Stimulated activated CD4-positive, alpha-beta T cell treated with anti-CD3 and anti-CD28 coated beads, Interleukin-12 subunit alpha, Interleukin-12 subunit beta, amount 100 ng/mL, for 48 hours (primary cell): ENCODE measurements at places on chromosomes 4 and X.

GRCh38 chrX:38205039-38205438, 15.6 kb downstream of the SRPX start:
- no peak for DNase-seq

DNA sequence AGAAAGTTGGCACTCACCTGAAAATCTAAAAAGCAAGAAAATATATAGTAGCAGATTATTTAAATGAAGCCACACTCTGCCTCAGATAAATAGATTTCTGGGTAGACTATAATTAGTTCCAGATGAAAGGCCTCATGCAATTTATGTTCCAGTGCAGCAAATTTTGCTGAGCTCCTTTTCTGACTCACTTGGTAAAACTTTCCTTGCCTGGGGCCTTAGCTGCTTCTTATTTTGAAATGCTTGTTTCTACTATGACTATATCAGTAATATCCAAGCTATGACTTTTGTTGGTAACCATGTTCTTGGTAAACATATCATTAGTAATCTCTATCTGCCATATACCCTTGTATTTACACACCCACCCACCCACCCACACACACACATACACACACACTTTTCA, 961.8 kb downstream of the SH3BGRL start:
- no peak for DNase-seq

- no peak for DNase-seq
These were observed 23.1 kb downstream of the COL4A6 start for GRCh38 chrX:108415146-108415545.

DNA sequence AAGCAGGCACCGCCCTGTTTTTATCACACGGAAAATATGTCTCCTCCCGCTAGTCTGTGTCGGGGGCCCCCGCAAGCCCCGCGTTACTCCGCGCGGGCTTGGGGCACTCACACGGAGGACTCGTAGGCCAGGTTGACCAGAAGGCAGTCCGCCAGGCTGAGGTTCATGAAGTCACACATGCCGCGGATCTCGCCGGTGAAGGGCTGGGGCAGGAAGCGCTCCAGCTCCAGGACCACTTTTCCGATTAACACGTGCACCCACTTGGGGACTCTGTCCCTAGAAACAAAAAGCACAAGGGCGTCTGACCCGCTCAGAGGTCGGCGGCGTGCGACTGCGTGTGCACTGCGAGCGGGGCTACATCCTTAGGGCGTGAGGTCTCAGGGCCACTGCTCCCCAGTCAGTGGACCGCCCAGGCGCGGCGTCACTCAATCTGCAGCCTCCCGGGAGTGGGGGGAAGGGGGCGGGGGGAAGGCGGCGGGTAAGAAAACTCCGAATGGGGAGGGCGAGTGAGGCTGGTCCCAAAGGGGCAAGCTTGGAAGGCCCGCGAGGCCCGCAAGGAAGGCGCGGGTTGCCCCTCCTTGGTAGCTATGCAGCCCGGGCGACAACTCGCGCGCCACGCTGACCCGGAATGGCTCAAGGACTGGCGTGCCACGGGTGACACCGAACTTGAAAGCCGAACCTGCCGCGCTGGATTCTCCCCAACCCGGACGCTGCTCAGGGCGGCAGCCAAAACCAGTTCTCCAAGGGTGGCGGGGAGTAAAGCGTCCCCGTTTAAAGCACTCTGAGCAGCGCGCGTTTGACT, 722 bp downstream of the NAAA start:
- peak; percentile 68 for DNase-seq

- DNase-seq = no peak
These were observed 314.0 kb downstream of the GBA3 start for GRCh38 chr4:23006756-23007155.

GRCh38 chrX:413322-414201, 26.9 kb upstream of the PPP2R3B start:
- no peak for DNase-seq

DNA sequence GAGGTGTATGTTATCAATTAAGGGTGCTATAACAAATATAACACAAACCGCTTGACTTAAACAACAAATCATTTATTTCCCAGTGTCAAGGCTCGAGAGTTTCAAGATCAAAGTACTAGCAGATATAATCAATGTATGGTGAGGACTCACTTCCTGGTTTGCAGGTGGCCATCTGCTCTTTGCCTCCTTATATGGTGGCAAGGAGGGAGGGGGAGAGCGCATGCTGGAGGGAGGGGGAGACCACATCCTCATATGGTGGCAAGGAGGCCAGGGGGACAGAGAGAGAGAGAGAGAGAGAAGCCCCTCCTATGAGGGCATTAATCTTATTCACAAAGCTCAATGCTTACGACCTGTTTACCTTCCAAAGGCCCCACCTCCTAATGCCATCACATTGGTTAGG, 372.3 kb upstream of the SPOCK3 start:
- DNase-seq = no peak

DNA sequence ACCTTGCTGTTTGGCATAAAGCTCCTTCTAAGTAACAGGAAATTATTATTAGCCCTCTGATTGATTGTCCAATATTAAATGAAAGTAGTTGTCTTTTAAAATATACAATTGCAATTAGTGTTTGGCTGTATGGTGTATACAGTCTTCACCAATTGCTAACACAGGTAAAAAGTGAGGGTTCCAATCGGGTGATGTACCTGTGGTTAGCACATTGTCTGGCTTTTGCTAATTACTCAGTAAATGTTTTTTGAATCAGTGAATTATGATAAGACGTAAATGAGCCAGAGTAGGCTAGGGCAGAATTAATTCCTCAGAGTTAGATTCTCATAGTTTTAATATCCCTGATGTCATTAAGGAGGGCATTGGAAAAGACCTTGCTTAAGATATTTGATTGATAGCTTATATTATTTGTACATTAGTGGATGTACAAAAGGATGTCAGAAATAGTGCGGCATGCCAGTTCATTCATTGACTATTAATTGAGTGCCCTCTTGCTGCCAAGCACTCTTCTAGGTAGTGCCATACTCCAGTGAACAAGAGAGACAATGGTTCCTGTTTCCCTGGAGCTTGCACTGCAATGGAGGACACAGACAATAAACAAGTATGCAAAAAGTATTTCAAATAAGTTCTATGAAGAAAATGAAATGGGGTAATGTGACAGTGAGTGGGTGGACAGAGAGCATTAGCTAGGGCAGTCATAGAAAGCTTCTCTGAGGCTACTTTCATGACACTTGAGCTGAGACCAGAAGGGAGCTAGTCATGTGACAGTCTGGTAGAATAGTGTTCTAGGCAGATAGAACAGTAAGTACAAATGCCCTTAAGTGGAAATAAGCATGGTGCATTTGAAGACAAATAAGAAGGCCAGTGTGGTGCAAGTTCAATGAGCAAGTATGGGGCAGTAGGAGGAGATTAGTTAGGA, 205.9 kb upstream of the CASK start:
- DNase-seq = no peak

GRCh38 chr4:1474126-1475090, 68.2 kb upstream of the NKX1-1 start:
- no peak for DNase-seq

DNA sequence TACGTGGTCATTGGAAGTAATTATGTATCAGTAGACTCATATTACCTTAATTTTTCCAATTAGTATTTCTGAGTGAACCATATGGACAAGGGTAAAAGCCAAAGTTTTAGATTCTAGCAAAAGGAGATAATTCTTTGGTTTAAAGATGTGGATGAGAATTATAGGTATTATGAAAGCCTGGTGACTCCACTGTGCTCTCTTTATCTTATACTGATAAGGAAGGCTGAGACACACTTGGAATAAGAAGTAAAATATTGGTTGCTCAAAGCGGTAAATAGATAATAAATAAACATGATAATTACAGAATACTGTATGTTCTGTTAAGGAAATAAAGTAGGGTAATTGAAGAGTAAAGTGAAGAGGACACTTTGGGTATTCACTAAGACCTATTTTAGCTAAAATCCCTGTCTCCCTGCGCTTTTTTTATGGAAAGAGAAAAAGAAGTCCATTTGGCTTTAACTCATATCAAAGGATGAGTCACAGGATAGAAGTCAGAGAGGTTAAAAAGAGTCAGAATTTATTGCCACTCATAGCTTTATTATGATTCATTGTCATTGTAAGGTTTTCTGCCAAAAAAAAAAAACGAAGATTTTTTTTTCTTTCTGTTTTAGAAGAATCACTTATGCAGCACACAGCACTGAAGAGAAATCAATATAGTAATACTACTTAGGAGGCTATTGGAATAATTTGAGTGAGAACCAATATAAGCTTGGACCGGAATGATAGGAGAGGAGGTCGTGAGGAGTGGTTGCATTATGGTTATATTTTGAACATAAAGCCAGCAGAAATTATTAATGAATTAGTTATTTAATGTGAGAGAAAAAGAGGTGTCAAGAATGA, 2463.1 kb downstream of the ARAP2 start:
- DNase-seq = no peak

- peak; percentile 8 for DNase-seq
These were observed 717 bp upstream of the WFS1 start for GRCh38 chr4:6268650-6269615.

- DNase-seq = no peak
These were observed 217.3 kb upstream of the PSAPL1 start for GRCh38 chr4:7652006-7652405.

DNA sequence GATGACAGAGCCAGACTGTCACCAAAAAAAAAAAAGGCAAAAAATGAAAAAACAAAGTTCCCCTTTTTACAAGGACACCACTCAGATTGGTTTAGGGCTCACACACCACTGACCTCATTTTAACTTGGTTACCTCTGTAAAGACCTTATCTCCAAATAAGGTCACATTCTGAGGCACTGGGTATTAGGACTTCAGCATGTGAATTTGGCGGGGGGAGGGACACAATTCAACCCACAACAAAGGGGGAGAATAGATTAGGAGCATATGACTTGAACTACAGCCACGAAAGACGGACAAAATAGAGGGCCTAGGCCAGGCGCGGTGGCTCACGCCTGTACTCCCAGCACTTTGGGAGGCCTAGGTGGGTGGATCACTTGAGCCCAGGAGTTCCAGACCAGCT, 31.0 kb upstream of the ARAF start:
- no peak for DNase-seq

- no peak for DNase-seq
These were observed 657.9 kb upstream of the CT83 start for GRCh38 chrX:117120700-117121099.

DNA sequence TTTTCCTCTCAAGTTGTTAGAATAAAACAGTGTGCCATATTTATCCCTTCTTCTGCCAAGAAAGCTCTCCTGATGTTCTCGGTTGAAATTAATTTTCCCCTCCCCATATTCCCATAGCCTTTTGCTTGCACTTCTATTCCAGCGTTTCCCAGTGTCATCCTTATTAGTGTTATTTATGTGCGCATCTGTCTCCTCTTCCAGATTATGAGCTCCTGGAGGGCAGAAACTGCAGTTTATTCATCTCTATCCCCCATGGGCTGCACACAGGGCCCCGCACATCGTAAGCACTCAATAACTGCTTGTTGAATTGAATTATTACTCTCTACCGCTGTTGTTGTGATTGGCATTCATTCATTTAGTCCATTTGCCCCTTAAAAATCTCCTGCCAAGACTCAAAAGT, 149.4 kb downstream of the SOX3 start:
- DNase-seq = no peak

DNA sequence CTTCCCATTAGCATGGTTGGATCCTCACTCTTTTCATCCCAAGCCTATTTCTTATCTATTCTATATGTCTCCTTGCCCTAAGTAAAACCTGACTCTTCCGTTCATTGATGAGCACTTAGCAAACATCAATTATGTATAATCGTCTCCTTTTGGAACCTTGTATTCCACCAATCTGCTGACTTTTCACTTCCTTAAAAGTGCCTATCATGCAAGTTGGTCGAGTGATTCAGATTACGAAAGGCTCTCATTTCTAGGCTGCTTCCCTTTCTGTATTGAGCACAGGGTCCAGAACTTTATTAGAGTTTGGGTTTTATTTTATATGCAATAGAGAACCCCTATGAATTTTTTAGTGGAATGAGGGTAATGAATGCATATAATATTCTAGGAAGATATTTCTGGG, 27.1 kb upstream of the ALB start:
- DNase-seq = no peak

DNA sequence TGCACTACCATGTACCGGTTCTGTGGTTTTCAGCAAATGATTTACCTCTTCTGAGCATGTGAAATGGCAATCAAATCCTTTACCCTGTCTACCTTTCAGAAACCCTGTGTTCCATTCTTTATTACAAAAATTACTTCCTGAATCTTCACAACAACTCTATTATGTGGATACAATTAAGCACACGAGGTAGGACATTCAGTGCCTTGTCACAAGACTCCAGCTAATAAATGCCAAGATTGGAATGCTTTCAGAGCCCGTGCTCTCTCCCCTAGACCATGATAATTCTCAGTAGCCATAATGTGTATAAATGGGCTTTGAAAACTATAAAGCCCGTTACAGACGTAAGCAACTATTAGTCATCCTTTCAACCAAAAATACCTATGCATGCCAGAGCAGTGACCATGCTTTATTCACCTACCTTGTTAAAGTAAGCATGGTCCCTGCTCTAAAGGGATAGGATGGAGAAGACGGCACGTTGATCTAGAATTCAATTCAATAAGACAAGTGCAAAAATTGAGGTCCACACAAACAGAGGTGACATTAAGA, 2.4 kb downstream of the RXFP1 start:
- no peak for DNase-seq

DNA sequence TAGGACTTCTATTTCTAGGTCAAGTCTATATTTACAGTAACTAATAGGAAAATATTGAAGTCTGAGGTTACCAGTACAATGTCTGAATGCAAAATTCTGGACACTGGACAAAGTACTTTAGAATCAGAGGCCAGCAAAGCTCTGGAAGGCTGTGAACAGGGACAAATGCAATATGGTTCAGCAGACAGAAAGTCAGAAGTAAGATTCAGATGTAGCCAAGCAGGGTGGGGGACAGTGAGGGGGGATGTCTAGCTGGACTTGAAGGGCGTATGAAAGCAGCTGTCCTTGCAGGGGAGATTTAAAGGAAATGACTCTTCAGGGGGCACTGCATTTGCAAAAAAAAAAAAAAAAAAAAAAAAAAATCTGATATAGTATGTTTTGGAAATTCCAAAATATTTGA, 2.9 kb downstream of the SORBS2 start:
- no peak for DNase-seq

DNA sequence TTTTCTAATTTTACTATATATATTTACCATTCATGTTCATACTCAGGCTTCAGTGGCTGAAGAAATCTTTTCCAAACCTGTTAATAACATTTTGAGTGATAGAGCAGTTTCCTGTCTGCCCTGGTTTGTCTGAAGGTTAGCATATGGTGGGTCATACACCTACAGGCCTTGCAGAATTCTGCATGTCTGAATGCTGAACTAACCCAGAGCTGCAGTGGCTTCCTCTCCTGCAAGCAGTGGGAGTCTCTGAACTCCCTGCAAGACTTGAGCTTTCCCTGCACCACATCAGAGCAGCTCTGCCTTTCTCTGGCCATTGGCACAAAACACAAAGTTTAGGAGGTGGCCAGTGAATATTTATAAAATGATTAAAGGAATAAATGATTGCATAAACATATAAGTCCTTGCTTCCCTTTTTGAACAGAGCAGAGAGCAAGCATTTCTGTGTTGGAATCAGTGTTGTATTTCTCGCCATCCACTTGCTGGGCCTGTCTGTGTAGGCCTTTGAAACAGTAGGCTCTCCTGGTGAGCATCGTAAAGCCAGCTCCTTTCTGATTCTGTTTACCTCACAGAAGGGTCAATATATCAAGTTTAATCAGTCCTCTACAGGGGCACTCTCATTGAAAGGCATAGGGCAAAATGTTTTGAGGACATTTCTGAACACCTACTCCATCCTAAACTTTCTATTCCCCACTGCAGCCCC, 15.0 kb upstream of the UNC5C start:
- DNase-seq = no peak
